ENCODE measurements at places on chromosomes 4 and X.

GRCh38 chr4:3026540-3026939 is 47.8 kb downstream of the HTT-AS start:
- DNase-seq, result no peak

DNA sequence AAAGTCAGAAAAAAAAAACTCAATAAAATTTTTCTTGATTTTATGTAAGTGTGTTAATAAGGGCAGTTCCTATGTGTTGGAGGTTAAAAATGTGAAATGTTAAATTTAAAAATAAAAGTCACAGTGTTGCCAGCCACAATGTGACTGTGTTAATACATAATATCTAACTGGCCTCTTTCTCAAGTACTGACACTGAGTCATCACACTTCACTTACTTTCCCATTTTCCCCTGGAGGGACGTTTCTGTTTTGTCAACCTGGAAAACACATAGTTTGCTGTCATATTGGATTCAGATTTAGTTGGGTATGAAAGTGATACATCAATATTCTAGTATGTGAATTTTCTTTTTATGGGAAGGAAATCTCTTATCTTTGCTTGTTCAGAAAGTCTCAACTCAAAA is 46.4 kb downstream of the ARHGEF38 start:
- DNase-seq, result no peak

- DNase-seq, result no peak
Measured at GRCh38 chrX:318068-318738, 393 bp downstream of the GTPBP6 start.

DNA sequence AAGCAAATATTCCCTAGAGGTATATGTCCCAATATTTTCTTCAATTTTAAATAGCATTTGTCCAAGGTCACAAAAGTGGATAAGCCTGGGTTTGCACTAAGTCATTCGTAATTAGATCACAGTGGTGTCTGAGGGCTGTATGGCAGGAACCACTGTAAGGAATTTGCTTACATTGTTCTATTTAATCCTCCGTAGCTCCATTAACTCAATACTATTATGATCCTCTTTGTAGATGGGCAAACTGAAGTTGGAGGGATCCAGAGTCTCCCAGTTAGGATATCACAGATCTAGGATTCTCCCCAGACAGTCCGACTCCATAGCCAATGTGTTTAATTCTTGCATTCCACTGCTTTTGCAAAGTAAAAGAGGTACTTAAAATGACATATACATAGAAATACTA is 242.7 kb upstream of the DCAF8L1 start:
- DNase-seq, result no peak

DNA sequence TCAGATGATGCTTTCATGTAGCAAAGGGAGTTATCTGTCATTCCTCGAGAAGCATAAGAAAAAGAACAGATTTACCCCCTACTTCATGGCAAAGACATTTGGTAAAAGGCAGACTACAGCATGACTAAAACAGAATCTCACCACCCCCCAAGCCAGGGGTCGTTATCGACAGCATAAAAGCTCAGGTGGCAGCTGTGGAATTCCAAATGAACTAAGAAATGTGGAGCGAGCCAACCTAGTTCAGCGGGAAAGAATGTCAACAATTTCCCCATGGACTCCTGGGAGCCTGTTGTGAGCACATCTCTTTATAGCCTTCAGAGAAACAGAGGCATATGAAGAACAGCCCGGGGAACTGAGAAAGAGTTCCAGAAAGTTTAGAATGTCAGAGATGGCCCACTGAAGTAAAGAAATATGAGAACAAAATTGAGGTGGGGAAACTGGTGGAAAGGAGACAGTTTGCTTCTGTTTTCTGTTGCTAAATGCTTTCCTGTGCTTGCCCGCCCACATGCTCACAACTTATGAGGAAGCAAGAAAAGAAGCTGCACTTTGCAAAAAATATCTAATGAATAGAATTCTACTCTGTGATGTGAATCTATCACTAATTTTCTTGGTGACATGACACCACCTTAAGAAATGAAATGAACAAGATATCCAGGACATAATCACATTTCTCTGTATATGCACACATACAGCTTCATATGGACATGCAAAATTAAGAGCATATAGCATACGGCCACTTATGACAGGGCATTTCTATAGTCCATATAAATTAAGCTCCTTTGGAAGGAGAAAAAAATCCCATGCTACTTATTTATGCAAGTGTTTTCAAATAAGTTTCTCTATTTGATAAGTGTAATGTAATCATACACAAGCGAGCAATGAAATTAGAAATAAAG is 135.3 kb upstream of the MID1 start:
- peak; percentile 11 for DNase-seq

DNA sequence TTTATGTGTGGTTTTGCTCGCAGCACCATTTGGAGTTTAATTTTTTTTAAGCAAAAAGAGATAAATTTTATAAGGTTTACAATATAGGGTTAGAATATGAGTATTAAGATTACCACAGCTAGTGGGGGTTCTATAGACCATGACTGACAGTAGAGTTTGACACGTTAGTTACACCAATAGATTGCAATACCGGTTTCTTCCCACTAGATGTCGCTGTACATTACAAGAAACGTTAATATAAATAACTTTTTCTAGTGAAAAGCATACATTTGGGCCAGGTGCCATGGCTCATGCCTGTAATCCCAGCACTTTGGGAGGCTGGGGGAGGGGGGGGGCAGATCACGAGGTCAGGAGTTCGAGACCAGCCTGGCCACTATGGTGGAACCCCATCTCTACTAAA is 433.6 kb downstream of the MAGEB5 start:
- no peak for DNase-seq

DNA sequence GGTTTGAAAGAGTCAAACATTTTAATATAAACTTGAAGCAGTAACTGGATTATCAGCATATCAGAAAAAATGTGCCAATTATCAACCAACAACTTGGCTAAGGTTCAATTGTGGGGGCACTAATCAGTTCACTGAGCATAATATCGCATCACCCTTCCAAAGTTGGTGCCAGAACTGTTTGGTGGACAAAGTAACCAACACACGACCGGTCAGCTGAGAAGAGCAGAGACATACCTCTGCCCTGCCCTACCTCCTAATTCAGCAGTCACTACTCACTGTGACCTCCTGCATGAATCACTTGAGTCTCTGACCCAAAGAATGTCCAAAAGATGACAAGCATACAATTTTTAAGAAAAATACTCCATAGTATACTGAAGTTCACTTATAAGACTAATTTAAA is 53.2 kb downstream of the TSPAN5 start:
- no peak for DNase-seq

DNA sequence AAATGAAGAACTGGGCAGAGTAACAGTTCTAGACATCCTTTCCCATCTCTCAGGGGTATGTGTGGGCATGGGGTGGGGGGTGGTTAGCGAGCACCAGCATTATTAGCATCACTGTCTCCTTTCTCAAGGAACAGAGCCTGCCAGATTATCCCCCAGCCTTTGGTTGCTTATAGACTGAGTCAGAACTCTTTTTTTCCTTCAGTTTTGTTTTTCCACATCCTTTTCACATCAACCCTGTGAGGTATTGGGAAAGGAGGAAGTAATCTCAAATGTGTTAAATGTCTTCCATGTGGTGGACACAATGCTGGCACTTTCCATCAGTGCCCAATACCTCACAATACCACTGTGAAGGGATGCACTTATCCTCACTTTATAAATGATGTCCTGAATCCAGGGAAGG is 3.1 kb upstream of the FGF16 start:
- DNase-seq, result no peak

GRCh38 chr4:162557516-162558106 is 393.8 kb upstream of the FSTL5 start:
- DNase-seq, result no peak

DNA sequence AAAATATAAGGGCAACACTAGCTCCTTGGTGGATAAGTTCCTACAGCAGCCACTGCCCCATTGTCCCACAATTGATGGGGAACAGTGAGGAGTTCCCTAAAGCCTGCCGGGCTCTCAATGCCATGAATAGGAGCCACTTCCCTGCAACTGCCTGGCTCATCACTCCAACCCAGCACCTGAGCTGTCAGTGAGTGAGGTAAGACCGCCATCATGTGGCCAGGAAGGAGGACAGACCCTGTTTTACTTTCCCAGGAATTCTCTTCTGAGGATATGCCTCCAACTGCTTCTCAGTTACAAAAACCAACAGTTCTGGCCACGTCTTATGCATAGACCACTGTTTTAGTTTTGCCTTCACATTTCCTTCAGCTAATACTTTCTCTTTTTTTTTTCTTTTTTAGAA is 45.5 kb downstream of the SRPX start:
- peak; percentile 38 for DNase-seq

DNA sequence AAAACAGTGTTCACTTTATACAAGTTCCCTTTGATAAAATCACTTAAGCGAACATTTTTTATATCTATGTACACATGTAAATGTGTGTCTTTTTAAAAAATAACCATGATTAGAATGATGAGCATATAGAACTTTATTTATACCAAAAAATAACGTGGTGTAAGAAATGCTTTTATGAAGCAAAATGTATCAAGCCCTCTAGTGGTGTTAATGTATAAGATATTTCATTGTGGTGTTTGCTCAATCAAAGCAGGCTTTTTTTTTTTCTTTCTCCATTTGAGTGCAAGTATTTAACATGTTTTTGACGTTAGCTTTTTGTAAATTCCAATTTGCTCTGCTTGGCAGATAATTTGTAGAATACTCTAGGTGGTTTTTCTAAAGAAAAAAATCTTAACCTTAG is 2092.4 kb upstream of the TENM3 start:
- no peak for DNase-seq

DNA sequence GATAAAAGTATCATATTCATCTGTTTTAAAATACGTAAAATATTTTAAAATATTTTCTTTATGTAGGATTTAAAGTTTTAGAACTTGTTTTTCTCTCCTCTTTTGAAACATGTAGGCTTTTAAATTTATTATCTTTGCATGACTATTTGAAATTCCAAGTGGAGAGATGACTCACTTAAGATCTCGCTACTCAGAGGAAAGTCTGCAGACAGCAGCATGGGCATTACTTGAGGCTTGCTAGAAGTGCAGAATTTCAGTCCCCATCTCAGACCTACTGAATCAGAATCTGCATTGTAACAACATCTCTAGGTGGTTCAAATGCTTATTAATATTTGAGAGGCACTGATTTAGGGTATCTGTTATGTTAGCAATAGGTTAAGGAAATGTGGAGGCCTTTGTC is 225.7 kb upstream of the ARX start:
- no peak for DNase-seq

DNA sequence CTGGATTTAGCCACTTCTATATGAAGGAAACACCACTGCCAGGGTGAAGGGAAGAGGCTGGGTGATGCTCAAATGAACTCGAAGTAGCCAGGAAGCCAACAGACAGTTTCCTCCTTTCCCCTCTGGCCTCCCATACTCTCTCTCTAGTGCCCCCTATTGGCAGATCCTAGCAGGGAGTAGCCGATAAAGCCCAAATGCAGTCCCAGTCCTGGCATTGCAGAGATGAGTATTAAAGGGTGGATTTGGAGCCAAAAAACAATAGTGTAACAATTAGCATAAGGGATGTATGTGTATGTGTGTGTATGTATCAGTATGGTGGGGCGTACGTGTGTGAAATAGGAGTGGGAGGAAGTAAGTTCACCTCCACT is 213.8 kb upstream of the LDB2 start:
- DNase-seq, result peak; percentile 11

DNA sequence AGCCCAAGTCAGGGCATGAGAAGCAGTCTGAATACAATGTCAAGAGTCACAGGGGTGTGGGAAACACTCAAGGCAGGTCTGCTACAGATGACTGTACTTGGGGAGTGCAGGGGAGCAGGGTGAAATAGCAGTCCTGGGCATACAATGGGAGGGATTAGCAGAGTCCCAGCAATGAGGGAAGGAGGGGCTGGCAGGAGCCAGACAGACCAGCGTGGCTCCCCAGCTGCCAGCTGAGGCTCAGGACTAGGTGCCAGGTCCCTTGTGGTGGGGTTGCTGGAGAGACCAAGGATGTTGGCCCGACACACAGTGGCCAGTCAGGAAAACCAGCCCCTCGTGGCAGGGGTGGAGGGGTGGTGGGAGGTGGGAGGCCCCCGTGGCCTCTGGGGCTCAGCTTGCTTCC is 86.6 kb downstream of the RTL5 start:
- DNase-seq, result no peak

- DNase-seq, result no peak
Measured at GRCh38 chrX:103439161-103439560, 62.8 kb downstream of the BEX3 start.

- DNase-seq, result no peak
Measured at GRCh38 chr4:66045913-66046312, 375.6 kb upstream of the EPHA5 start.

GRCh38 chrX:72146527-72146926 is 14.8 kb upstream of the RTL5 start:
- no peak for DNase-seq

- DNase-seq, result no peak
Measured at GRCh38 chrX:2875798-2876399, 47.2 kb downstream of the GYG2 start.

GRCh38 chr4:175109933-175110332 is 191.8 kb downstream of the ADAM29 start:
- no peak for DNase-seq

DNA sequence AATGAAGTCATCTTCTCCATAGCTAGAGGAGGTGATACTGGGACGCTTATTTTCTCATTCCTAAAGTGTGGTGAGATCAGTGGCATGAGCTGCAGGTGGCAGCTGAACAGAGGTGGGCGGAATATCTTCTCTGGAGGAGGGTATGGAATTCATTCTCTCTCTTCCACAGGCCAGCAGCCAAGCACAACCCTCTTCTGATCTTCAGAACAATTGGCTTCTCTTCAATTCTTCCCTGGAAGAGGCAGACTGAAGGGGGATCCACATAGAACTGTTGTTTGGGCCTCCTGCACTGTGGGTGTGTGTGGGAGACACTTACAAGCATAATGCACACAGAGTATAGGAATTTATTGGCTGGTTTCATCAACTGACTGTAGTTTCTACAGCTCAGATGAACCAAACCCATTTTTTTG is 180.4 kb upstream of the RASGEF1B start:
- no peak for DNase-seq

- DNase-seq, result no peak
Measured at GRCh38 chrX:56800801-56801200, 71.8 kb downstream of the NBDY start.

DNA sequence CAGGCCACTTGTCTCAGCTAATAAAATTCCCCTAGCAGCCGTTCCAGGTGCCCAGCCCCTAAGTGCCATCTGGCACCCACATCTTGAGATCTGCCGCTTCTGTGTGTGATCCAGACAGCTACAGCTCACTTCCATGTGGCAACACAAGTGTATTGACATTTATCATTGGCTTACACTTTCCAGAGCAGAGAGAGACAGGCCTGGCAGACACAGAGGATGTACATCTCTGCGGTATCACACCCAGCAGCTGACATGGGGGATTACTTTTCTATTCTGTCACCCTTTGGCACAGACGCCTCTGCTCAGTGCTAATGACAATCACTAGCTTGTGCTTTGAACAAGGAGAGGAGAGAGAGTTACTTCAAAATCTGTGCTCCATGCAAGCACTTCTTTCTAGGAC is 195.9 kb downstream of the KDR start:
- no peak for DNase-seq

GRCh38 chrX:118974088-118974907 is at the start of gene LONRF3:
Gene LONRF3 (plus strand): TSS chrX:118974618. CDS start chrX:118974781, 163 bp downstream.
- DNase-seq, result peak; percentile 71
